ENCODE measurements at places on chromosomes 5 and 9.

- DNase-seq: no peak
These were observed 215.9 kb downstream of the NXNL2 start for GRCh38 chr9:88750832-88751360.

GRCh38 chr5:168916266-168916665, 337.1 kb upstream of the PANK3 start:
- DNase-seq: no peak

GRCh38 chr5:2709976-2710689, 41.3 kb downstream of the IRX2 start:
- no peak for DNase-seq

GRCh38 chr5:151223447-151224264, at the start of gene CCDC69:
CCDC69 (minus strand) TSS chr5:151224092; CDS start chr5:151223970, 122 bp downstream.
- no peak for DNase-seq

DNA sequence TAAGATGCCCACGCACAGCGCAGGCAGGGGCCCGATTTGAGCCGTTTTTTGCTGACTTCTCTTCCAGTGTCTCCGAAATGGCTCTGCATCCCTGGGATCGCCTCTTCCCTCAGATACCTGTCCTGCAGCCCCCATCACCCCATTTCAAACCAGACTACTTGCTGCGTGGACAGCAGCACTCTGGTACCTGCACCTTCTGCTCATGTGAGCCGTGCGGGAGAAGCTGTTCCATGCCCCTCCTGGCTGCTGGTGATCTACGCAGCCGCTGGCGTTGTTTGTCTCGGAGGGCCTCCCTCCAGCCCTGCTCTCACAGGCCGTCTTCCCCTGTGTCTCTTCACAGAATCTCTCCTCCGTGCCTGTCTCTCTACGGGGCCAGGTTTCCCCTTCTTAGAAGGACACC, 13.4 kb downstream of the CEP72 start:
- DNase-seq: no peak

- DNase-seq: no peak
These were observed 1.3 kb downstream of the GPR150 start for GRCh38 chr5:95620870-95621838.

- DNase-seq: no peak
These were observed 18.6 kb upstream of the SLC6A19 start for GRCh38 chr5:1182633-1183423.

DNA sequence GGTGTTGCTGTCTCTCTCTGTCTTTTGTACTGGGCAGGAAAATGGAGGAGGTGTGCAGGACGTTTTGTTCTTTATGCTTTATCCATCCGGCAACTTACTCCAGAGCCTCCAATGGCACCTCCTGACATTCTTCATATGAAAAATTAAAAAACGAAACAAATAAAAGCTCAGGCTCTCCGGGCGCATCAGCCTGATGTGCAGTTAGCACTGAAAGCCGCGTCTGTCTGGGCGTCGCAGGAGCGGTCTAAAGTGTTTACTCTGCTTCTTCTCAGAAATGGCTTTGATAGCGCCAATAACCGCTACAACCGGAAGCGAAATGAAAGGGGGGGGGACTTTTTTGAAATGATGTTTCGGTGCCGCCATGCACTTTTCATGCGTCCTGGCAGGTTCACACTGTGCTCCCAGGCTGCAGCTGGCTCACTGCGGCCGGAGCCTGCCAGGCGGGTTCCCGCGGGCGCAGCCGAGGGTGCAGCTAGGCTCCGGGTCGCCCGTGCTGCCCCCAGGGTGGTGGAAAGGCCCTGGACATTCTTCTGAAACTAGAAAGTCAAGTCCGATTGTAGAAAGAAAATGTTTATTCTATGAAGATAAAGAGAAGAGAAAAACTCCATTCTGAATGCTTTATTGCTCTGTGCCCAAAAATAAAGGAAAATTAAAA, 407.7 kb upstream of the IRX1 start:
- no peak for DNase-seq

DNA sequence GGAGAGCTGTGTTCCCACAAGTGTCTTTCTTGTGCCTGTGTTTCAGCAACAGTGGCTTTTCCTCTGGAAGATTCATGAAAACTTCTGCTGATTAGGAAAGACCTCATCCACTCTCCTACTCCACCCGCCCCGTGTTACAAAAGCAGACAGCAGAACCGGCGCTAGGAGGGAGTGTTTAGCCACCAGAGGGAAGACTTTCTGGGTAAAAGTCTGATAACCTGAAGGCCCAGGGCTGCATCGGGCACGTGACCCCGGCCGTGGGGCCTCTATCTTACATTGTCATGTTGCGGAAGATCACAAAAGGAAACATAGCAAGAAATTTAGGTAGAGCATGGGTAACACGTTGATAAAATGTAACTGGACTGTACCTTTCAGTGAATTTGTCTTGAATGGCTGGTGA, 32.0 kb upstream of the DMRT2 start:
- no peak for DNase-seq

DNA sequence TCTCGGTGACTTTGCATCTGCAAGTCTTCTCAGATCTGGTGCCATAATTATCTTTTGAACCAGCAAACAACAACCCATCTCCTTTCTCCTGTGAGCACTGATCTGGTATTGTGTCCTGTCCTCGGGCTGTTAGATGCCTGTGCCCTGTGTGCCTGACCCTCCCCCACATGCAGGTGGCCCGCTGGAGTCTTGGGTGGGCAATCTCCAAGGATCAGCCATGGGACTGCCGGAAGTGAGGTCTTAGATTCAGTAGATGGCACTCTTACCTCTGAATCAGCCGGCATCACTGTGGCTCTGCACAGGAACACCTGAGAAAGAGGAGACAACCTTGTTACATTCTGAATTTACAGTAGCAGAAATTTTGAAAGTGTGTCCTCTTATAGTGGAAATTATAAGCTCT, 172.4 kb downstream of the IRX2 start:
- DNase-seq: no peak

- DNase-seq: no peak
These were observed 340.2 kb upstream of the DMAC1 start for GRCh38 chr9:8139756-8140155.

- DNase-seq: no peak
These were observed 96.5 kb upstream of the CAST start for GRCh38 chr5:96565582-96566265.

- no peak for DNase-seq
These were observed 49.3 kb upstream of the SPTLC1 start for GRCh38 chr9:92164490-92164889.

DNA sequence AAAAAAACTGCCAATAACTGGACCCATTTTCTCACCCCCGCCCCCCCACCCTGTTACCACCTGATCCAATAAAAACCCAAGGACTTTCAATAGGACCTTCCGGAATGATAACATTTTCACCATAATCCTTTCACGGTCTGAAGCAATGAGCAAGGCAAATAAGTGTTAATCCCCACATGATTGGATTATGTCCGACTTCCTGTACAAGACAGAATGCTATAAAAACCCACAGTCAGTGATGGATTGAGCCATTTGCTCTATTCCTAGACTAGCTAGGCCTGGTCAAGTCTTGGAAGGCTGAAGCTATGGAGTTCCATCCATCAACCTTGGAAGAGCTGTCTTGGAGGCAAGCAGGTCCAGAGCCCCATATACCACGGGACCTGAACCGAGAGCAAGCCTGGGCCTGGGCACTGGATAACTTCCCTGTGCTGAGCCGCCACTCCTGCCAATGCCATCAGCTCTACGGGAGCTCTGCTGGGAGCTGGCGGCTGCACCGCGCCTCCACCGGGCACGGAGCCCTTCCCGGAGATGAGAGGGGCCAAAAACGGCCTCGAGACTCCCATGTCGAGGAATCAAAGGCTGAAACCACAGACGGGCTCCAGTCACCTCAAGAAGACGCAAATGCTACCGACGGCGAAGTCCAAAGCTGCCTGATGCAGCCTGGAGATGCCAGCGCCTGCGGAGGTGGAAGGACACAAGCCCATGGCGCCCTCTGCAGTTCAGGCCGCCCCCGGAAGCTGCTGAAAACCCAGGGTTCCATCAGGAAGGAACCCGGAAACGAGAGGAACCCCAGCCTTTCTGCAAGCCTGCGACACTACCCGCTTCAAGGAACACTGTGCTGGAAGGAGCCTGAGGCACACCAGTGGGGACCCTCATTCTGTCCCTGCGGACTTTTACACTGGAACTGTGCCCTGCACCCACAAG, 69.2 kb downstream of the ANXA2R start:
- DNase-seq: no peak

GRCh38 chr9:127318651-127319167, 54.1 kb downstream of the GARNL3 start:
- no peak for DNase-seq

GRCh38 chr5:173655196-173655797, 38.8 kb upstream of the BOD1 start:
- DNase-seq: no peak

- no peak for DNase-seq
These were observed 56.8 kb downstream of the NIPAL4 start for GRCh38 chr5:157516626-157517325.

DNA sequence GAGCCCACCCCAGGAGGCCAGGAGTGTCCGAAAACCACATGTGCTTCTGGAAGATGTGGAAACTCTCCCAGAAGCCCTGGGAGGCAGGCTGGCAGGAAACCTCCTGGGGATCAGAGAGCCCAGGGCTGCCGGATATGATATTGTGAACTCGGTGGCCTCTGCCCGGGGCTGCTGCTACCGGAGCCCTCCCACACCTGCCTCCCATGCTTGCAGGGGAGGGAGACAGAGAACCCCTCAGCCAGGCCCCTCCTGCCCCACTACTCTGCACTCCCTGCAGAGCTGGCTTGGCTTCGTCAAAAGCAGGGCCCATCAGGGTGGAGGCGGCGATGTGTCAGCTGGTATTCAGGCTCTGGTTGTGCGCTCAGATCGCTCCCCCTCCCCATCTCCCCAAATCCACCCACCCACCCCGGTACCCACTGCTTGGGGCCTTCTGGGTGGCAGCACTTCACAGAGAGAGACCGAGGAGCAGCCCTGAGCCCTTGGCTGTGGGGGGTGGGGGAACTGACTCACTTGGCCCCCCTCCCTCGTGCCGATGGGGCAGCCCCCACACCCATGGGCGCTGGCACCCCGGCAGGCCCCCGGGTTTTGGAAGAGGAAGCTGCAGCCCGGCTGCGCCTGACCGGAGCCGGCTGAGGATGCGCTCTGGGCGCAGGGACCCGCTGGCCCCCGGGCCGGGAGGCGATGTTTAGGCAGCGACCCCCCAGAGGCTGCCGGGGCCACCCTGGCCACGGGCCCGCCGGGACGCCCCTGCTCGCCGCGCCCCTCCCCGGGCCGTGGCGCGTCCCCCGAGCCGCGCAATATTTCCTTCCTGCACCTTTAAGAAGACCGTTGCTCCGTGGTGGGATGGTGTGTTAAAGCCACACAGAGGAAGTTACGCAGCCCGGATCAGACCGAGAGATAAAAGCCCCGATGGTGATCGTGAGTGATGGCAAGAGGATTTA, 786 bp upstream of the NTNG2 start:
- no peak for DNase-seq

GRCh38 chr5:112710896-112711295, 26.8 kb upstream of the APC start:
- no peak for DNase-seq

DNA sequence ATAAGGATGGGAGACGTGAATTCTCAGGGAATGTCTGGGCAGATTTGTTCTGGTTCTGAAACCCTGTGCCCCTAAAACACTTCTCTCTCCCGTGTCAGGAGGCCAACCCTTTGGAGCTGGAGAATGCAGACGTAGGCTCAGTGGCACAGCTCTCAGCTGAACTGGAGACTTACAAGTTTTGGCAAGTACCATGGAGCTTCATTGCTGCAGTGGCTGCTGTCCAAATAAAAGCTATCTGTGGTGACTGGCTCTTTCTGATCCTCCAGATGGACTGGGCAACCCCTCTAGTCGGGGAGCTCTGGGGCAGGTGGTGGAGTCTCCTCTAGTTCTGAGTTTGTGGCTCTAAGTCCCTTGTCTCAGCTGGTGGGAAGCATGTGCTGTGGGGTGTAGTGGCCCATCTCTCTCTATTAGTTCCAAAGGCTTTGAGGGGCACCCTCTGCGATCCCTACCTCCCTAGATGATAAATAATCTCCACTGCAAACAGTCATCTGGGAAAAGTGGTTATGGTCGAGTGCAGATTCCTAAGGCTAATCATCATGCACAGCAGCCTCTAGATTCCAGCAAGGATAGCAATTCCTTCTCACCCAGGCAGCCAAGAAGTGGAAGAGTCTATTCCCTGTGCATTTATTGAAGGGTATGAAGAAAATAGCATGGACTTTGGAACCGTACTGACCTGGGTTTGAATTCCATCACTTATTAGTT, 204.2 kb upstream of the KLF4 start:
- DNase-seq: no peak

DNA sequence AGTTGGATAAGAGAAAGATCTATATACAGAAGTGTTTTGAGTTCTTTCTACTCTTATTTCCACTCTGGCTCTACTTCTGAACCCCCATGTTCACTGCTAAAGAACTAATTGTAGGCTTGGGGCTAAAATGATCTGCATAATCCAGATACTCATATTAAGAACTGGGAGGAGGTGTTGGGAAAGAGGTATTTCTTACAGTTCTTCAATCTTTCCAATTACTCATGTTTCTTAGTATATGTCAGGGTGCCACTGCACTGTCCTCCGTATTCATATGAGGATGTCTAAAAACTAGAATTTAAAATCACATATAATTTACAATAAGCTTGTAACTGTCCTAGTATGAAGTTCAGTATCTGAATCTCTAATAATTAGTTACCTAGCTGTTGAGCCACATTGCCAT, 12.7 kb downstream of the NIPBL start:
- DNase-seq: no peak
